ENCODE measurements at places on chromosomes 12 and 14.

DNA sequence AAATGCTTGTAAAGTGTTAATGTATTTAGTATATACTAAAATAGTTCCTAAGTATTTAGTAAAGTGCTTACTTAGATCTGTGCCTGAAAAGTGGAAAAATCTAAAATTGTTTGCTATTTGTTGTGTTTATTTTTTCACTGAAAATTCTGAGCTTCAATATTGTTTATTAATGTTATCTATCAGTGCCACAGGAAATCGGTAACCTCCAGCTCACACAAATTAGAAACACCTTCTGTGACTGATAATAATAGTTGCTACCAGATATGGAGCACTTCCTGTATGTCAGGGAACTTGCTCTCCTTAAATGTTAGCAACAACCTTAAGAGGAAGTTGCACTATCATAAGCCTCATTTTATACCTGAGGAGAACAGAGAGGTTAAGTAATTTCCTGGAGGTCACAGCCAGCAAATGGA lies 723 bp upstream of the LRP10 start:
- no peak for DNase-seq

- no peak for DNase-seq
Measured at GRCh38 chr12:53443955-53444354, 2.4 kb downstream of the PRR13 start.

DNA sequence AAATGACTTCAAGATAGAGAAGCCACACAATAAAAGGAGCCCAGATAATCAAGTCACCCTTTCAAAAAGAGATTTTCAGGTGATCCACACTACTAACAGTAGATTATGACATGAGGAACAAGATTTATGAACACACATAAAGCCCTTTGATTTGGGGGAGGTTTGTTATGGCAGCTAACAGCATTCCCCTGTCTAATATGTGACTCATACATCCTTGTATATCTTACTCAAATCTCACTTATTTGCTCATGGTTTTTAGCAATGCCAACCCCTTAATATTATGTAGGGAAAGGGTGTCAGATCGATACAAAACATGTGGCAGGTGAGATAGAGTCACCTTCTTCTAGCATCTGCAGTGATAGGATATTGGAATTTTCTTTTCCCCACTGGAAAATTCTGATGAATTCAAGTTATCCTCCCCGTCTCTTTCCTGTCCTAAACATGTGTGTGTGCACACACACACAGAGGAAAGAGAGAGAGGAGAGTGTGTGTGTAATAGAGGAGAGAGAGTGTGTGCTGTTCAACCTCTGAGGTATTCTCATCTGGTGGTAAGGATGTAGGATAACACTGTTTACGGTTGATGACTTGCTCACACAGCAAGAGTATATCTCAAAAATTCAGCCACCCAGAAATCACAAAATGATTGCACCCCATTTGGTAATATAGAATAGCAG lies 319.9 kb downstream of the KCNC2 start:
- no peak for DNase-seq

- DNase-seq, result no peak
Measured at GRCh38 chr12:1533602-1534304, 60.6 kb downstream of the FBXL14 start.

DNA sequence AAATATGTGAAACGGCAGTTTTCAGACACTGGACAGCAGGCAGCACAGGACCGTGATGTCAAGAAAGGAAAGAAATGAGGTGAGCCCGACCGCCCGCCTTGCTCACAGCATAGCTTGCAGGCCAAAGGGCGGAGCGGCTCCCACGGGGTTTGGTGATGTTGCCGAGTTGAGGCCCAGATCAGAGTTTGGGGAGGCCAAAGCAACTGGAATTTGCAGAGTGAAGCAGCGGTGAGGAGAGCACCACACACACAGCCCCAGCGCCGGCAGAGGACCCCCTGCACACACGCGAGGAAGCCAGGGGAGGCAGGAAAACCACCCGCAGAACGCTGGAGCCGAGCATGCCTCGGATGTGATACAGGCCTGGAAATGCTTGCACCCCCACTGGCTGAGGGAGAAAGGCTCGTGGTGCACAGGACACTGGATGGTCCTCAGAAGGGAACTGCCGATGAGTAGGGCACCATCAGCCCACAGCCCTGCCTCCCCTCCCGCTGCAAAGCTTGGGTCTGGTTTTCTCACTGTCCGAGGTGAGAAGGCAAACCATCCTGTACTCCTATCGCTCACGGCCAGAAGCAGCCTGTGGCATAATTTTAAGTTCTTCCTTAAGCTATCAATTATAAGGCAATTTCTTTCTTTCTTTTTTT lies 25.7 kb upstream of the PLD4 start:
- DNase-seq, result no peak

GRCh38 chr12:132522592-132523380 lies 32.8 kb downstream of the FBRSL1 start:
- DNase-seq, result no peak

- no peak for DNase-seq
Measured at GRCh38 chr14:64686282-64686615, 18.0 kb upstream of the PLEKHG3 start.

GRCh38 chr12:18576104-18576626 lies 161.6 kb downstream of the PLCZ1 start:
- DNase-seq, result no peak

GRCh38 chr12:131260954-131261353 lies 307.2 kb downstream of the ADGRD1 start:
- no peak for DNase-seq

DNA sequence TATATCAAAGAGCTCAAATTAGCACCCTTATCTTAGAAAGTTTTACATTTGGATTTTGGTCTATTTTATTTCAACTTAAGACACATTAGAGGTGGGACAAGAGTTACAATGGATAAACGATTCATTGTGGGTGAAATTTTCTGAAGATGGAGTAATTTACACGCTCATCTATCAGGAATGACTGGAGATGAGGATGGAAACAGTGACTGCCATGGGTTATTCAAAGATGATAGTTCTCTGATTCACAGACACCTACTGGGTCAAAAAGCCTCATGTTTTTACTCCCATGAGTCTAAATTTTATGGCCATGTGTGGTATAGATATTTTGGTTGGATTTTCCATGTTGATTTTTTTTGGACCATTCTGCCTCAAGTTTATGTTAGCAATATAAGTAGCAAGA lies 22.1 kb downstream of the SAMD4A start:
- no peak for DNase-seq

DNA sequence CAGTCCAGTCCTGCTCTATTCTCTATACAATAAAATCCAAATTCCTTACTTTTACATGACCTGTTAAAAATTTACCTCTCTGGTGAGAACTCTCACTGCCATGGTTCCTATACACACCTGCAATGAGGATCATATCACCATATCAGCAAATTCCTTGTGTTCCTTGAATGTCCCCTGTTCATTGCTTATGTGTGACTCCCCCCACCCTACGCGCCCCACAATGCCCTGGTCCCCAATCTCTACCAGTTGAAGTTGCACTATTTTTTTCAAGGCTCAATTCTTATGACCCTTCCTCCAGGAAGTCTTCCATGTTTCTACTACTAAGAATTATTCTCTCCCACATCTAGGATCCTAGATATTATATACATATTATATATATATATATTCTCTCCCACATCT lies 82.2 kb upstream of the NEDD1 start:
- DNase-seq, result no peak

DNA sequence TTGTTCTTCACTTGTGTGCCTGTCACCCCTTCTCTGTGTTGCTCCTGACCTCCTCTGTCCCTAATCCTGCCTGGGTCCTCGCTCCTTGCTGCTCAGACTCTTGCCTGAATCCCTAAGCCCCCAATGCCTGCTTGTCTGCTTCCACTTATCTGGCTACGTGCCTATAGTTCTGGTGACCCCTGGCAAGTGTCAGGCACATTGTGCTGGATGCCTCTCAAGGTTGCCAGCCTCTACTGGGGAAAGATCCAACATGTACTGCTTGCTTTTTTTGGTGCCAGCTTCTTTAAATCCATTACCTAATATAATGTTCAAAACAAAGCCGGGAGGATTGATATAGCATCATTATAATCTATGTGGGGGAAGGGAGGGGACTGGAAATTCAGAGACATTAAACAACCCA lies 448.0 kb upstream of the CCDC196 start:
- no peak for DNase-seq

GRCh38 chr14:101178184-101179072 lies 274.9 kb upstream of the RTL1 start:
- no peak for DNase-seq

- no peak for DNase-seq
Measured at GRCh38 chr12:89064780-89065179, 287.5 kb downstream of the DUSP6 start.

GRCh38 chr12:68106160-68106559 lies 53.4 kb downstream of the IFNG start:
- DNase-seq, result no peak

- DNase-seq, result no peak
Measured at GRCh38 chr12:47867495-47867941, 37.3 kb downstream of the VDR start.

DNA sequence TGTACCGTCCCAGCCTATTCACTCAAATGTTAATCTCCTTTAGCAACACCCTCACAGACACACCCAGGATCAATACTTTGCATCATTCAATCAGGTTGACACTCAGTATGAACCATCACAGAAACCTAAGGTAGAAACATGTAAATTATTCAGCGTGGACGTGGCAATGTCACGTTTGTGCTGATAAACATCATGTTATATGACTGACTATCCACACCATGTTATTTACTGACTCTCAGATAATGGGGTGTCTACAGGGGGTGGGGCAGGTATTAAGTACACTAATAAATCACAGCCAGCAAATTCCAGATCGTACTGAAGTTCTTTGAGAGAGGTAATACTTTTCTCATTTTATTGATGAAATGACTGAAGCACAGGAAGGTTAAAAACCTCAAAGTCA lies 280.0 kb downstream of the C12orf75 start:
- no peak for DNase-seq

GRCh38 chr12:107731366-107731765 lies 29.6 kb downstream of the PRDM4 start:
- no peak for DNase-seq

GRCh38 chr12:6078398-6079096 lies 45.9 kb downstream of the VWF start:
- DNase-seq, result no peak

DNA sequence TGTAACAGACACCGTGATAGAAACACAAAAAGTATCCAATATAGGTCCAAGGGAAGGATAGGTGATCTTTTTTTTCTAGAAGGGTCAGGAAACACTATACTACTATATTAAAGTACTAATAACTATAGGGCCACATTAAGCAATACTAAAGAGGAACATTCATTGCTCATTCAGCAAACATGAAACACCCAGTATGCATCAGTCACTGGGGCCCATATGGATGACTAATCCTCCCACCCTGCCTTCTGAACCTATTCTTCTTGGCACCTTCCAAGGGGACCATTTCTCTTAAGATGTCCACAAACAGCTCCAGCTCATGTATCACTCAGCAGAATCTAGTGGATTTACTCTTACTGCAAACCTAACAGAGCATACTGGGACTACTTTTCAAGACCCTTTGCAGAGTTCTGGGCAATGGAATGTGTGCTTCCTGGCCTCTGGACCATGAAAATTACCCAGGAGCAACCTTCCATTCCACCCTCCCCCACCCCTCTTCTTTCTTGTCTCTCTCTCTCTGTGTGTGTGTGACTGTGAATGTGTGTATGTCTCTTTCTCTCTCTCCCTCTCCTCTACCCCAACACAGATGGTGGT lies 187.9 kb downstream of the EPS8 start:
- DNase-seq, result no peak

DNA sequence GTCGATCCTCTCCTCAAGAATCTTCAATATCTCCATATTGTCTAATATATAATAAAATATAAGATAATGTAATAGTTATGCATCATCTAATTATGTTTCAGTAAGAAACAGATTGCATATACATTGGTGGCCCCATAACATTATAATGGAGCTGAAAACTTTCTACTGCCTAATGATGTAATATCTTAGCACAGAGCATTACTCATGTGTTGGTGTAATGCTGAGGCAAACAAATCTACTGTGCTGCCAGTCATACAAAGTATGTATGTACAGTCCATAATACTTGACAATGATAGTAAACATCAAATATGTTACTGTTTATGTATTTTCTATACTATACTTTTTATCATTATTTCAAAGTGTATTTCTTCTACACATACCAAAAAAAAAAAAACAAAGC lies 128.7 kb downstream of the CPNE8 start:
- DNase-seq, result no peak

- DNase-seq, result no peak
Measured at GRCh38 chr12:124630791-124631313, 63.4 kb upstream of the NCOR2 start.

- no peak for DNase-seq
Measured at GRCh38 chr12:44118946-44119345, 283.1 kb downstream of the TMEM117 start.

DNA sequence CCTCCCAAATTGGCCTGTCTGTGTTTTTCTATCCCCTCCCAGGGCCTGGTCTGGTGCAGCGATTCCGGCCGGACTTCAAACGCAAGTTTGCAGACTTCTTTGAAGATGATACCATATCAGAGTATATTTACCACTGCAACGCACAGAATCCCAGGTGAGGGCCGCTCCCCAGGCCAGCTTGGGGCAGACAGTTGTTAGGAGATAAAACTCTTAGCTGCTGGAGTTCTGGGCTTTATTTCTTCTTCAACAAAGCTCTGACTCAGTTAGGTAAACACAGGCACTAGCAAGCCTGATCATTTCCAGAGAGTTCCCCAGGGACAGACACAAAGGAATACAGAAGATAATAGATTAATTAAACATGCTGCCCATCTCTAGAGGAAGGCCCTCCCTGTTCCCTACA lies 8.3 kb downstream of the ABHD4 start:
- no peak for DNase-seq

DNA sequence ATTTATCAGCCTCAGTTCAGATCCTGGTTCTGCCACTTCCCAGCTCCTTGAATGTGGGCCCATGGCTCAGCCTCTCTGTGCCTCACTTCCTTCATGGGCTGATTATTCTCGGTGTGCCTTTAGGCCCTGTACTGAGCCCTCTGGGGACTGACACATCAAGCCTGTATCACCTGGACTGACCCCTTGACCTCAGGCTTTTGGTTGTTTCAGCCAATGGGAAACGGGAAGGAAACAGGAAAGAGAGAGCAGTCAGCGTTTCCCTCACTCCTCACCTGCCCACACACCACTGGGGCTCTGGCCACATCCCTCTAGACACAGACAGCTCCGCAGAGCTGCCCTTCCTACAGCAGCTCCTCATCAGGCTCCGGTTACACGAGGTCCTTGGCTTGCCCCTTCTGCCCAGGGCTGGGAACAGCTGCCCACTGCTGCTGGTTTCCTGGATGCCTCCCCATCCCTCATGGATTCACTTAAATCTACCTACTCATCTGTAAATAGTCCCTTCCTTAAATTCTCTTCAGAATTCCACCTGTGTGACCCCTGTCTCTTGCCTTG lies 37.0 kb upstream of the ITPR2 start:
- DNase-seq, result peak; percentile 59

- DNase-seq, result no peak
Measured at GRCh38 chr14:105904379-105904778, 378.0 kb downstream of the TMEM121 start.
